ENCODE measurements at places on chromosomes 6 and 20.

- no peak for DNase-seq
These were observed 16.5 kb downstream of the NCOA7 start for GRCh38 chr6:125807293-125807692.

- no peak for DNase-seq
These were observed 78.0 kb downstream of the RWDD2A start for GRCh38 chr6:83270971-83271719.

DNA sequence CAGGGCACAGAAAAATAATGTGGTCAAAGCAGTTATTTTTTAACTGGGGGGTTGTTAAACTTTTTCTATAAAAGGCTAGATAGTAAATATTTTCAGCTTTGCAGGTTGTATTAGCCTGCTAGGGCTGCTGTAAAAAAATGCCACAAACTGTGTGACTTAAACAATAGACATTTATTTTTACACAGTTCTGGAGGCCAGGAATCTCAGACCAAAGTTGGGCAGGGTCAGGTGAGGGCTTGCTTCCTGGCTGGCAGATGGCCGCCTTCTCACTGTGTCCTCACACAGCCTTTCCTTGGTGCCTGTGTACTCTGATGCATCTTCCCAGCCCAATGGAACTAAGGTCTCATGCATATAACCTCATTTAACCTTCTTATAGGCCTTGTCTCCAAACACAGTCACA, 294.7 kb downstream of the PTPRT start:
- DNase-seq, result no peak

GRCh38 chr6:160177220-160177619, 55.6 kb downstream of the SLC22A1 start:
- DNase-seq, result no peak

DNA sequence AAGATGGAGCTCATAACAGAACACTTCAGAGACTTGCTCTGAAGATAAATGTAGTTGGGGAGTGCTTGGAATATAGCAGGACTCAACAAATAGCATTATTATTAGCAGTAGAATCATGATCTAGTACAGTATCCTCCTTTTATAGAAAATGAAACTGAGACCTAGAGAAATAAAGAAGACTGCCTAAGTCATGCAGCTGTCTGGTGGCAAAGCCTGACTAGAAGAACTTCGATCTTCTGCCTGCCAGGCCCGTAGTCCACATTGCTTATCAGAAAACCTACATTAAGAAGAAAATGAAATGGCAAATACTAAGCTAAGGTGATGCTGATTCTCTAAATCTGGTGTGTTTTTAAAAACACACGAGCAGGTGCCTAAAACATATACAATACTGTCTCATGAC, 46.4 kb upstream of the DST start:
- DNase-seq, result no peak

DNA sequence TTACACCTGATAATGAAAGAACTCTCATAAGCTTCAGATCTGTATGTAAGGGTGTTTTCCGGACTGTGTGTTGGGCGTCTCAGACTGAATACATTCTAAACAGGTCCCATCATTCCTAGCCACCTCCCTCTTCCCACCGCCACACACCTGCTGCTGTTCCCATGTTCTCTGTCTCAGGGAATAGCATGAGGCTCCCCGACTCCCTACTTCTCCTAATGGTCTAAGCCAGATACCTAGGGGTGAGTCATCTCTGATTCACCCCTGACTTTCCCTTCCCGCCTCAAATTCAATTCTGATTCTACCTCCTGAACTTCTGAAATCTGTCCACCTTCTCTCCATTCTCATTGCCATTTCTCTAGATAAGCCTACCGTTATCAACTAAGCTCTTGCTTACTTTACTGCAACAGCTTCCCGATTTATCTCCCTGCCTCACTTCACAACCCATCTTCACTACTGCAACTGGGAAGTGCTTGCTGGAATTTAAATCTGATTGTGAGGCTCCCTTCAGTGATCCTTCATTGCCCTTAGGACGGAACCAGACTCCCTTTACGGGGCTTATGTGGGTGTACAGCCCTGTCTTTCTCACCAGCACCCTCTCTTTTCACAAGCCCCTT, 1.6 kb downstream of the TMEM14A start:
- no peak for DNase-seq
